RWPE1 (cell line): ENCODE measurements at places on chromosomes 12 and 14.
A peak's percentile ranks its signal among the peaks of the same experiment; 100 is the strongest.

DNA sequence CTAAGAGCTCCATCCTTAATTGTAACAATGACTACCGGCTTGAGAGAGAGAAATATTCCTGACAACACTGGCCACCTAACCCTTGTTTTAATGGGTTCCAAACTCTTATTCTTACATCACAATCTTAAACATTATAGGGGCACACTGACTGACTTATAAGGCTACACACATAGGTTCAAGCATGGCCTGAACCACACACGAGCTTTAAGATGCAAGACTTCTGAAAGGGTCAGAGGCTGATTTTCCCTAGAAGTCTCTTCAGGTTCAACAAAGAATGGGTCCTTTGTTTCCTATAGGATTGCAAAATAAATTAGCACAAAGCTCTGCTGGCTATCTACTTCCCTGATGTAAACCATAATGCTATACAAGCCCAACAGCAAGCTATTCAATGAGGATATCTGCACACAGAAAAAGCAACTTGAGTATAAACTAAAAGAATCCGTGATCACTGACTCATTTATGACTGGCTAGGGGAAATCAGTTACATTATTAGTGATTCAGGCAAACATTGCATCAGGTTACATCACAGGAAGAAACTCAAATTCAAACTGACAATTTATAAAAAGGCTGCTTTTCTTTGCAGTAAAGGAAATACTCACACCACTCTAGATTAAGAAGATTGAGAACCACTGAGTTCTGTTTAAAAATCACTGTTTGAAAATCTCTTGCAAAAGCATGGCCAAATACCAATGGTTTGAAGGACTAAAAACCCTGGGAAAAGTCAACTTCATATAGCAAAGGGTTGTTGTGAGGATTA, 8.5 kb downstream of the BTG1 start:
- DNase-seq, result peak; percentile 72

DNA sequence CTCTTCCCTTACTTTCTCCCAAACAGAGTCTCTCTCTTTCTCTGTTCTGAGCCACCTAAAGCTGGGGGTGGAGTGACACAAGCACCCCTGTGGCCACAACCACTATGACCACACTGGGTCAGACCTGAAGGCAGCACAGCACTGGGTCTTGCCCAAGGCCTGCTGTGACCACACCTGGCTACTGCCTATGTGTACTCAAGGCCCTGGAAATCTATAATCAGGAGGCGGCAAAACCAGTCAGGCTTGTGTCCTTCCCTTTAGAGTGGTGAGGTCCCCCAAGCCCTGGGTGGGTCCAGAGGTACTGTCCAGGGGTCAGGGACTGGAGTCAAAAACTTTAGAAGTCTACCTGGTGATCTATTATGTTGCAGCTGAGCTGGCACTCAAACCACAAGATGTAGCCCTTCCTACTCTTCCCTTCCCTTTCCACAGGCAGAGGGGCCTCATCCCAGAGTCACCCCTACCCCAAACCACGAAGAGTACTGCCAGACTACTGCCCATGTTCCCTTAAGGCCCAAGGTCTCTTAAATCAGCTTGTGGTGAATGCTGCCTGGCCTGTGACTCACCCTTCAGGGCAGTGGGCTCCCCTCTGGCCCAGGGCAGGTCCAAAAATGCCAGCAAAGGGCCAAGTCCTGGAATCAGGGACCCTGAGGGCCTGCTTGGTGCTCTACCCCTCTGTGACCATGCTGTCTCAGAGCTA, 179.8 kb upstream of the DYRK2 start:
- no peak for DNase-seq

GRCh38 chr14:74936151-74936550, 13.1 kb upstream of the RPS6KL1 start:
- no peak for DNase-seq

DNA sequence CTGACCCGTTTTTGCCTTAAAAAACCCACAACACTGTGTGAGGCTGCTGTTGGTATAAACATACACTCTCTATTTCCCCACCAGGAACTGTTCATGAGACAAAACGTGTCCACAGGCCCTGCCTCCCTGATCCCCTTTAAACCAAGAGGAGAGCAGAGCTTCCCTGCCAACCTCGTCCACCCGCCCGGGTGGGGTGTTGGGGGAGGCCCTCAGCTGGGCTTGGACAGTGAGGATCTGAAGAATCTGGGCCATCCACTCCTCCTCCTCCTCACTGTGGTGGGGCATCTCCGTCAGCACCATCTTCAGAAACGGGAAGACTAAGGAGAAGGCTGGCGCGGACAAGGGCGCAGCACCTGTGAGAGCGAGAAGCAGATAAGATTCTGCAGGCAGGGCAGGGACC, 36.8 kb downstream of the GCN1 start:
- no peak for DNase-seq

DNA sequence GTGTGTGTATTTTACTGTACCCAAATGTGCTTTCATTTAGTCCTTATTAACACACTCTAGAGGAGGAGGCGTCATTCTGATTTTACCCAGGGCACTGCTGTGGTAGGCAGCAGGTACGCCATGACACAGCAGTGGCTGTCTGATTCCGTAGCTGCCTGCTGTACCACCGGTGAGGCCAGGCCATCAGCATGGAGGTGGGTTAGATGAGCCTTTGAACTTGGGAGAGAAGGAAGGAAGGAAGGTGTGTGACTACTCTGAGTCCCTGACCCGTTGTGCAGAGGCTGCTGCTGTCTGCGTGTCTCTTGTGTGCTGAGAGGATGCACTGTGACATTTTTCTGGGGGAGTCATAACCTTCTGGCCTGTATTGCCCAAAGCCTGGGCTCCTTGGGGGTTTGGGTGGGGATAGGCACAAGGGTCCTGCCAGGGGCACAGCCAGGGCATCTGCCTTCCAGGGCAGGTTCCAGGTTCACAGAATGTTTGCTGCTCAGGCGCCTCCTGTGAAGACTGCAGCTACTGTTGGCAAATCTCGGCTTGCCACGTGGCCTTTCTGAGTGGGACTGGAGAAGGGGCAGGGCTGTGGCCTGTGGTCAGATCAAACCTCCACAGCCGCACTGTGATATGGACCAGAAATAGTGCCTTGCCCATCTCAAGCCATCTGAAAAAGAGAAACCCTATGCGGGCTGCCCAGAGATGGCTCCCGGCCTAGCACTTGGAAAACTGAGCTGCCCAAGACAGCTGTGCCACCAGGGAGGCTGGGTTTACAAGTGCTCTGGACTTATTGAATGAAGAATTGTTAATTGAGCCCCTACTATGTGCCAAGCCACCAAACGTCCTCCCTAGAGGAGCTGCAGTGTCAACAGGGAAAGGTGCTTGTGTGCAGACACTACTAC, 47.1 kb downstream of the MLXIP start:
- DNase-seq, result no peak

DNA sequence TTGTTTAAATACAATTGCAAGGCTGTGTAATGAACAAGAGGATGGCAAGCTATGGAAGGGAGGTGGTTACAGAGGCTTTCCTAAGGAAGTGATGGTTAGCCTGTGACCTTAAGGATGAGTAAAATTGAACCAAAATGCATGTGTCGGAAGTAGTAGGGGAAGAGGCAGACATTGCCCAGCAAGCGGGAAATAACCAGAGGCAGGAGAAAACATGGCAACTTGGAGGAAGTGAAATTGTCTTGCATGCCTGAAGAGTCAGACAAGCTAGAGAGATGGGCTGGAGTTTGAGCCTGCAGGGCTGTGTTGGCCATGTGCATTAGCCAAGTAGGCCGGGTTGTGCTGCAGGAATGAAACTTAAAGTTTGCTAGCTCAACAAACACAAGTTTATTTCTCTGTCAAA, 96.2 kb downstream of the BTG1 start:
- DNase-seq, result no peak

- DNase-seq, result no peak
These were observed 180.4 kb upstream of the HIF1A start for GRCh38 chr14:61514927-61515326.

DNA sequence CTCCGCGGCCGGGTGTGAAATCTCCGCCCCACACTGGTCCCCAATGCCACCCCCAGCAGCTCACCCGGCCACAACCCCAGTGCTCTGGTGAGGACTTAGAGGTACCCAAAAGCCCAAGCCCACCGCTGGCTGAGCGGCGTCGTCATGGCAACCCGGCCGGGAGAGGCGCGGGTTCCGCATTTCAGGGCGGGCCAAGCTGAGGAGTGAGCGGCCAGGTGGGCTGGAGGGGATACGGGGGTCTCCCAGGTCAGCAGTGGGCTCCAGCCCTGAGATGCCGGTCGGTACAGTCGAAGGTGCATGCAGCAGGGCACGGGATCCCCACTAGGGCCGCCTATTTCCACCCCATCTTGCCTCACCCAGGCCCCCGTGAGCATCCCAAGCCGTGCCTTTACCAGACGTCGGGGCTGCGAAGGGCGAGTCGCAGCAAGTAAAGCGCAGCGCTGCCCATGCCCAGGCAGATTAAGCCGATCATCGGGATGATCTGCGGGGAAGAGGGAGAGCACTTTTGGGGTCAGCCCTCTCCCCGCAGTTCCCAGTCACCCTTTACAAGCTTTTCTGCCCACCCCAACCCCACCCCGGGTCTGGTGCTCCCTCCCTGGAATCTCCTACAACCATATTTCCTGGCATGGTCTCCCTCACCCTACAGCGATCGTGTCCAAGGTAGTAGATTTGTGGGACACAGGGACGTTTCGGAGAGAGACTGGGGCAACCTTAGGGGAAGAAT, 6.9 kb downstream of the SHMT2 start:
- no peak for DNase-seq

DNA sequence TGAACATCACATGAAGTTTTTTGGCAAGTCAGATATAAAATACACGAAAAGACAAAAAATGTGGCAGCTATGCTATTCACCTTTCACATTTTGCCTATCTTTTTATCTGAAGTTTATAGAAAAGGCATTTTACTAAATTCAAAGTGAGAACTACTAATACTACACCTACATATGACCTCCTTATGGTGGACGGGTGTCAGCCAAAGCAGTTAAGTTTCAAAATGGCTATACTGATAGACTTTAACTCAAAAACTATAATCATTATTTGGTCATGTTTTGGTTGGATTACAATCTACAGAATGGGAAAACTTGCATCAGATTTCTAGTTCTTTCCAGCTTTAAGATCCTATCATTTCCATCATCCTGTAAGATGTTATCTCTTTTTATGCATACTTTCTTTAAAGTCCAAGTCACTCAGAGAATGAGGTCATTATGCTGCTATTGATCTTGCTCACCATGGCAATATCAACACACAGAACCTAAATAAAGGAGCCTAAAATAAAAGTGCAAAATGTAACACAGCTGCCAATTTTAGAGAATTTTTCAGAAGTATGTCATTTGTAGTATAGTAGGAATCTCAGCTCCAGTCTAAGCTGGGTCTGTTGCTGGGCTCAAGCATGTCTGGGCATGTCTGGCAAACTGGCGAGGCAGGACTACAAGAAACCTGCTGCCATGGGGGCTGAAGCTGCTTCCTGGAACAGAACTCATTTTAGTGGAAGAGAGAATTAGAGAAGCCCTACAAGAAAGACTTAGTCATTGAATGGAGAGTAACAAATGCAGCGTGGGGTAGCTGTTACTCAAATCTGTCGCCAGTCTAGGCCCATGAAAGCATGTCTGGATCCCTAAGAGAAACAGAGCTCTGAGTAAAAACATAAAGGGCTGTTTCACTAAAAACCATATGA, 7.6 kb upstream of the AEBP2 start:
- DNase-seq, result peak; percentile 88

- DNase-seq, result no peak
These were observed 1098.0 kb downstream of the BCL11B start for GRCh38 chr14:98174041-98174440.

DNA sequence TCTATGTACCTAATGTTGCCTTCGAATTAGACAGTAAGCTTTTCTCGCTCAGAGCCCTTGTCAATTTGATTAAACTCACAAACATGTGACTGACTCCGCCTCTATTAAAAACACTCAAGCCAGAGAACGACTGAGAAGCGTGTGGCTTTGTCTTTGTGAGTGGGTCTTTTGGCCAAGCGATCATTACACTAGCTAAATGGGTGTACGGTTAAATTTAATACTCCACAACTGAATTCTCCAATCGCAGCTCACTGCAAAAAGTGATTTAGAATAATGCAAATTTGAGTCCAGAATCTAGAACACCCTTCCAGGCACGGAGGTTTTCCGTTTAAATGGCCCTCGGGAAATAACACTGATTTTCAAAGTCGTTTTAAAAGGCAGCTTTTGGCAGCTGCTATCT, 253.7 kb downstream of the EFCAB11 start:
- DNase-seq, result no peak

DNA sequence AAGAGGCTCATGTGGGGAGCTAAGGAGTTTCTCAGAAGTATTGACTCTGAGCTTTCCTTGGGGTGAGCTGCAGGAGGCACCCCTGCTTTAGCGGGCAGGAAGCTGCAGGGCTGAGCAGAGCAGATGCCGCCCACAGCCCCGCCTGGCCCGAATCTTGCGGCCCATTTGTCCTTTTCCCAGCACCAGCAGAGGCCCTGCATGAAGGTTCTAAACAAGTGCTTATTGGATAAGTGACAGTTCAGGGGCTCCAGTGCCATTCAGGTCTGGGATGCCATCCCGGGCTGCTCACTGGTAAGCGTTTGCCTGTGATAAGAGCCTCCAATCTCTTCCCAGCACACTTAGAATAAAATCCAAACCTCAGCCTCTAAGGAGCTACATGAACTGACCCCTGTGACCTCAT, 11.4 kb downstream of the RILPL1 start:
- DNase-seq, result no peak

DNA sequence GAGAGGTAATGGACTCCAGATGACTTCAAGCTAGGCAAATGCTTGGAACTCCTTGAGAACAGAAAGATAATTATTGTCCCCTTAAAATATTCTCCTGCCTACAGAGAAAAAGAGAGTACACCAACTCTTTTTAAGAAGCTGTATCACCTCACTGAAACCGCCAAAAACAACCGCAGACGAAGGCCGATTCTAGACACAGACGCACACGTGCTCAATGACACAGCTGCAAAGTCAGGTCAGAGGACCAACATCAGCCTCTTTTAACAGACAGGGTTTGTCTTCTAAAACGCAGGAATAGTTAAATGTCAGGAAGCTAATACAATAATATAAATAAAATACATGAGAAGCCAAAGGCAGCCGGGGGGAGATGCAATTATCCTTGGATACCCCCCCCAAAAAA, 19.0 kb downstream of the SLC15A4 start:
- DNase-seq, result no peak

- peak; percentile 28 for DNase-seq
These were observed 1157.7 kb downstream of the BCL11B start for GRCh38 chr14:98114122-98114895.

- DNase-seq, result no peak
These were observed 167.3 kb upstream of the RTL1 start for GRCh38 chr14:101070540-101071492.

- no peak for DNase-seq
These were observed 40.1 kb downstream of the ANO2 start for GRCh38 chr12:5904969-5905368.

DNA sequence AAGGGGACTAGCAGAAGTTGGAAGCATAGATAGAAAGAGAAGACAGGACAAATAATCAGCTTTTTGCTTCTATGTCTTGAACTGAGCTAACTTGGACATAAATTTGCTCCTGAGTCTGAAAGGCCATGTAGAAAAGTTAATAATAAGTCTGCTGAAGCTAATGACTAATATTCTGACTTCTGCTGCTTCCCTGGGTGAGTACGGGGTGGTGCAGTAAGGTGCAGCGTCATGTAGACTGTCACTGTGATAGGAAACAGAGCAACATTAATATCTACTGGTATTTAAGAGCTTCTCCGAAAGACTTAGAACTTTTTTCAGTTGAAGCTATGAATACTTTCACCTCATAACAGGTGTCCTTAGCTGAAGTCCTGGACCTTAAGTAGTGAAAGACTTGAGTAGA, 34.1 kb upstream of the CPM start:
- no peak for DNase-seq

GRCh38 chr12:113322343-113322742, 12.6 kb downstream of the SLC8B1 start:
- peak; percentile 39 for DNase-seq
